ENCODE measurements at places on chromosomes 16 and 17. TPM values are rescaled to one million over a fixed set of nuclear protein-coding genes. Genes with fewer than 3 reads are reported as not detected.

Gene ZDHHC1
- 15.0 TPM for total RNA-seq

Gene SOX8
- total RNA-seq: 5.7 TPM

Gene CACNG5
- not detected for total RNA-seq

- DNase-seq: no peak
- H3K4me3 ChIP-seq: no peak overlapping the region
- no peaks in the 10 kb centered on the region for H3K27me3 ChIP-seq
Measured at GRCh38 chr16:9522614-9523013, 431.2 kb downstream of the HAPSTR1 start.

DNA sequence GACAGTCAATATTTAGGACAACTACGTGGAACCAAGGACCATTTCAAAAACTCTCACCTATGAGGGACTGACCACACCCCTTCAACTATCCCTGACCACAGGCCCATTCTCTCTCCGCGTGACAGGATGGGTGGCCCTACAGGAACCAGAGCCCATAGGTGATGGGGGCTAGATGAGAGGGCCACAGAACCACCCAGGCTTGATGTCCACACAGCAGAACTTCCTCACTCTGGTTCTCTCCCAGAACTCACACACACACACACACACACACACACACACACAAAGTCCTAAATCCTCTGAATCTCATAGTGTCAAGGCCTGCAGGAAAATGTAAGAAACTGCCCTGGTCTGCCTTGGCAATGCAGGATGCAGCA is 1.5 kb downstream of the ZNF319 start:
- peaks cover 22% of the 10 kb centered on the region for H3K36me3 ChIP-seq
- no peak overlapping the region for H3K27ac ChIP-seq
- H3K4me1 ChIP-seq: peaks cover 13% of the 10 kb centered on the region
- DNase-seq: no peak
- H3K4me3 ChIP-seq: peak overlapping the region; percentile 84

DNA sequence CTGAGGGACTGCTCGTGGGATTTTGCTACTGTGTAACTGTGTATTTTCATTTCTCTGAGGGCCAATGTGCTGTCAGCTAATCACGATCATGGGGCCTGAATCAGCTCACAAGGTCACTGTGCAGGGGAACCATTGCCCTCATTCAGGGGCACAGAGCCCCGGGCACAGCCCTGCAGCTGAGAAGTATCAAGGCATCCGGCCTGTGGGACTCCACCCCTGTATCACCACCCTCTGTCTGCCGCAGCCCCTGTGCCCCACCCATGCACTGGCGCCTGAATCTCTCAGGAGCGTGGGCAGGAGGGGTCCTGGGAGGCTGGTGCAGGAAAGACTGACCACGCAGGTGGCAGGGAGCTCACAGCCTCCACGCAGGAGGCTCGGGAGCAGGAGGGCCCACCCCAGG is 43.4 kb upstream of the RASD1 start:
- no peaks in the 10 kb centered on the region for H3K27me3 ChIP-seq
- H3K4me3 ChIP-seq: no peak overlapping the region
- peak overlapping the region; percentile 45 for H3K27ac ChIP-seq
- no peak for DNase-seq
- H3K4me1 ChIP-seq: peaks cover 22% of the 10 kb centered on the region

Gene LITAFD
- not detected for total RNA-seq

Gene CCDC78
- total RNA-seq: 0.92 TPM

DNA sequence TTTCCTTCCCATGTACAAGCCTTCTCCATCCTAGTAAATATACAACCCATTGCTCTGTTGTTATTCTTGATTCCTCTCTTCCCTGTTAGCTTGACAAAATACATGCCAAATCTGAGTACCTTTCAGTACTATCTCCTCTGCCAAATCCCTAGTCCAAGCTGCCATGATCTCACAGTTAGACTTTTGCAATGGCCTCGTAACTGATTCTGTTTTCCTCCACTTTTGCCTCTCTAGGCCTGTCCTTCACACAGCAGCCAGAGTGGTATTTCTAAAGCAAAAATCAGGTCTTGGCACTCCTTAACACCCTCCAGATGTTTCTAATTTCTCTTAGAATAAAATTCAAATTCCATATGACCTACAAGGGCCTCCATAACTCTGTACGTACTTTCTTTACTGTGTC is 153.0 kb upstream of the RBL2 start:
- H3K36me3 ChIP-seq: peaks cover 23% of the 10 kb centered on the region
- H3K27me3 ChIP-seq: no peaks in the 10 kb centered on the region
- H3K27ac ChIP-seq: no peak overlapping the region
- H3K4me3 ChIP-seq: no peak overlapping the region
- H3K4me1 ChIP-seq: no peaks in the 10 kb centered on the region

All from thoracic aorta (tissue), 2 donors.